Stromal cell of bone marrow (primary cell): ENCODE measurements at places on chromosomes 12 and 14.

DNA sequence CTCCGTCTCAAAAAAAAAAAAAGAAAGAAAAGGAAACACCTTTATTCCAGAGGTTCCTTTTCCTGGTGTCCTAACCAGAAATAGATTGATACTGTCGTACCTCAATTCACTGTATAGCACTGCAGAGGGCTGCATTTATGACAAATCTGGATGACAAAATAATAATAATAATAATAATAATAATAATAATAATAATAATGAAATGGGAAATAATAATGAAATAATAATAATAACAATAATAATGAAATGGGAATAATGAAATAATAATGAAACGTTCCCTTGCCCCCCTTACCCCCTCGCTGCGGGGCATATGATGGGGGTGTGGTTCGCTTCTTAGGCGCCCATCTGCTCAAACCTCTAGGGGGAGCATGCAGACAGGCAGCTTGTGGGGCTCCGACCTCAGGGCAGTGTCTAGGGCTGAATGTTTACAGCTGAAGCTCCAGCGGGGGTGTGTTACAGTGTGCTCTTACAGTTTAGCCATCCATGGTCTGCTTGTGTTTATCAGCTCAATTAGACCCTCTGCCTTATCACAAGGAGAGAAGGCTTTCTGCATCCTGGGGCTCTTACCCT lies 1088.3 kb upstream of the SEL1L start:
- DNase-seq: no peak

DNA sequence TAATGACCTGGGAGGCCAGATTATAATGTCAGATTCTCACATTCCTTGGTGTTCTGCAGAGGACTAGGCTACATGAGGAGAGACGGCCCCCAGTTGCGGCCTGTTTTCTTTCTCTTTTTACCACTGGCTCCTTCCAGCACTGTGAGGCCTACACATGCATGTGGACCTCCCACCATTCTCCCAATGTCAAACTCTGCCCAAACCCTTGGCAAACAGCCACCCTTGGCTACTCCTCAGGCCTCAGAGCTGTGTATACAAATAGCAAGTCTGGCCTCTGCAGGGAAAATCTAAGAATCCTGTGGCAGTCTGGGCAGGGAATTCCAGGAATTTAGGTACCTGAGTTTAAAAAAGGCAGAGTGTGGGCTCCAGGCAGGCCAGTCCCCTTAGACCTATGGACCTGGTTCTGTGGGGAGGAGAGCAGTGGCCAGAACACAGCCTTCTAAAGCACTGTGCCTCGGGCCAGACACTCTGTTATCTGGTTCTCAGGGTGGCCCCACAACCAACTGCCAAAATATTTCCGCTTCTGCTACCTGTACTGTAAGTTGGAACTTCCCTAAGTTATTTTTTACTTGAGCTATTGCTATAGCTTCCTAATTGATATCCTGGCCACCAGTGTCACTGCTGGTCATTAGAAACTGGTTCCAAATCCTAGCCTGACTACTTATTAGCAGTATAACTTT lies 19.9 kb upstream of the NEDD1 start:
- DNase-seq: no peak

DNA sequence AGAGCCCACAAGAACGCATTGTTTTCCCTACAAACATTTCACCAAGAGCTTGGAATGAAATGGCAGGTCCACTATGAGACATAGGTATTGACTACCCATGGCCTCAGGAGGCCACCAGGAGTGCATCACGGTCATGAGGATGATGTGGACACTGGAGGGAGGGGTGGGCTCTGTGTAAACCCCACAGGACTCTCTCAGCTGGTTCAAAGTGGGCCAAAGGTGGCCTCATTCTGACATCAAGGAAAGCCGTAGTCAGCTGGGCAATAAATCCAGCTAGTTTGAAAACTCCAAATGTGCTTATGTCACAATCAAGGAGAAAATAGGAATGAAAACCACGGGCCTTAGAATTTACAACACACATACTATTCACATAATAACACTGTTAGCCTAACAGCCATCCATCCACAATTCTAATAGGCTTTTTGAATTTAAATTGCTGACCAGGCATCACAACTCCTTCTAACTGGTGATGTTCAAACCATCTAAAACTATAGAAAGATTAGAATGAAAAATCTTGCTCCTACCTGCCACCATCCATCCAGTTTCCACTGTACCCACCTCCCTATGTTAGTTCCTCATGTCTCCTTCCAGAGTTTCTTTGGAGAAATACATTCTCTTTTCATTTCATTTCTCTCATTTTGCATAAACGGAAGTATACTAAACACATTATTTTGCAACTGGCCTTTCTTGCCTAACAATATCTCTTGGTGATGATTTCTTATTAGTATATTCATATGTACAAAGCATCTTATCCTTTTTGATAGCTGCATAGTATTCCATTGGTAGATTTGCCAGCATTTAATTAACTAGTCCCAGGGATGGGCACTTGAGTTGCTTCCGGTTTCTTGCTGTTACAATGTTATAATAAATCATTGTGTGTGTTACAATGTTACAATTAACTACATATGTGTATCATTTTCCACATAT lies 21.5 kb downstream of the CMKLR1 start:
- DNase-seq: no peak

DNA sequence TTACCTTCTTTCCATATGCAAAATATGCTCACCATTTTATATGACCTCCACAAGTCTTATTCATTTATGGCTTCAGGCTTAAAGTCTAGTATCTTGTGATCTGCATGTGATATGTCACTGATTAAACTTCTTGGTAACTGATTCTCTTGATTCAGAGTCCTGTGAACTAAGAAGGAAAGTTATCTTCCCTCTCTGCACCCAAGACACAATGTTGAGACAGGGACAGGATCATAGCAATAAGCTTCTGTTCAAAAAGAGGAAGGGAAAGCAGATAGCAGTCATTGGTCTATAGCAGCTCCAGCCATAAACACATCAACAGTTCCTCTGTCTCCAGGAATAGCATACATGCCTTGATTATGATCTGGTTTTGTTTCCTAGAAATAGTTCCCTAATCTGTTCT lies 103.1 kb downstream of the UNC79 start:
- DNase-seq: no peak

DNA sequence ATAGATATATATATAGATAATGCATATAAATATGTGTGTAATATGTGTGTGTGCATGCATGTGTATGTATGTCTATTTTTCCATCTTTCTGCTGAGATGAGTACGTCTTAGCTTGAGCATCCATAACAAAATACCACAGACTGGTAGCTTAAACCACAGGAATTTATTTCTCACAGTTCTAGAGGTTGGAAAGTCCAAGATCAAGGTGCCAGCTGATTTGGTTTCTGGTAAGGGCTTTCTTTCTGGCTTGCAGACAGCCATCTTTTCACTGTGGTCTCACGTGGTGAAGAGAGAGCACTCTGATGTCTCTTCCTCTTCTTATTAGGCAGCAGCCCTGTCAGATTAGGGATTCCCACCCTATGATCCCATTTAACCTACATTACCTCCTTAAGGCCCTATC lies 47.3 kb downstream of the ACSM4 start:
- DNase-seq: no peak

- no peak for DNase-seq
These were observed 20.0 kb downstream of the DDX51 start for GRCh38 chr12:132123970-132124765.

GRCh38 chr12:3491938-3492792 lies 1.2 kb downstream of the PRMT8 start:
- peak; percentile 26 for DNase-seq

DNA sequence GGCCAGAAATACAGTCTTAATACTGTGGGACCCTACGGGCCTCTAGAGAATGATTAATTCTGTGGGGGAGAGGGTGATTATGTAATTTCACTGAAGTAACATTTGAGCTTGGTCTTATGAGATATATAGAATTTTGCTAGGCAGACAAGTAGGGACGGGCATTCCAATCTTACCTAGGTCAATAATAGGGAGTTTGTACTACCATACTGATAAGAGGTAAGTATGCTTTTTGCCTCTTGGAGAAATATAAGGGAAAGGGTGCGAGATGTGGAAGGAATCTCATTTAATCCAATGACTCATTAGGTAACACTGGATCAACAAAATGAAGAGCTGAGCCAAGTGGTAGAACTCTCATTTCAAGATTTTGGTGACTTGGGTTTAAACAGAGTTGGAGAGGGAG lies 5.2 kb downstream of the RAB5B start:
- DNase-seq: no peak

GRCh38 chr12:94098466-94098865 lies 49.9 kb upstream of the PLXNC1 start:
- DNase-seq: peak; percentile 17

GRCh38 chr14:31449971-31450610 lies 7.2 kb downstream of the DTD2 start:
- DNase-seq: no peak

GRCh38 chr14:47022721-47023120 lies 371.1 kb upstream of the RPL10L start:
- DNase-seq: no peak

DNA sequence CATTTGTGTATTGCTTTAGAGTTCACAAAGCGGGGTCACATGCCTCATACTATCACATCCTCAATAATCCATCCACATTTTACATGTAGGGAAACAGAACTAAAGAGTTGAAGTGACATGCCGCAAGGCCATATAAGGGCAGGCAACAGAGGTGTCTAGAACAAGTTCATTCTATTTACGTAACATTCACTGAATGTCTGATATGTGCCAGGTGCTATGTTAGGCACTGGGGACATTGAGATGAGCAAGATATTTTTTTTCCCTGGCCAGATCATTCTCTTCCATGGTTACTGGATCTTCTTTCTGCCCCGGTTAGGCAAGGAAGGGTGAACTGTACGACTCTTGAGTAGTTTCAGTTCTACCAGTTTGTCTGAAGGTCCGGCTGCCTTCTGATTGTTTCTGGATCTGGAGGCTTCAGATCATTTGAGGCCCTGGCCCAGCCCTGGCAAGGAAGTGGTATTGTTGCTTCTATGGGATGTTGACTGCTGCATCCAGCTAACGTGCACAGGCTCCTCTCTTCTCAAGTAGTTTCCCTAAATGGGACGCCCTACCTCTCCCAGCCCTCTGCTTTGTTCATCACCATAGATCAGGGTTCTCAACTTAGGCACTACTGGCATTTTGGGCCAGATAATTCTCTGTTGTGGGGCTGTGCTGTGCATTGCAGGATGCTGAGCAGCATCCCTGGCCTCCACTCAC lies 12.1 kb downstream of the GPATCH2L start:
- DNase-seq: no peak

- no peak for DNase-seq
These were observed 9.0 kb upstream of the NUDT4 start for GRCh38 chr12:93368766-93369165.

- DNase-seq: no peak
These were observed 91.9 kb upstream of the OVCH1 start for GRCh38 chr12:29589286-29589820.

DNA sequence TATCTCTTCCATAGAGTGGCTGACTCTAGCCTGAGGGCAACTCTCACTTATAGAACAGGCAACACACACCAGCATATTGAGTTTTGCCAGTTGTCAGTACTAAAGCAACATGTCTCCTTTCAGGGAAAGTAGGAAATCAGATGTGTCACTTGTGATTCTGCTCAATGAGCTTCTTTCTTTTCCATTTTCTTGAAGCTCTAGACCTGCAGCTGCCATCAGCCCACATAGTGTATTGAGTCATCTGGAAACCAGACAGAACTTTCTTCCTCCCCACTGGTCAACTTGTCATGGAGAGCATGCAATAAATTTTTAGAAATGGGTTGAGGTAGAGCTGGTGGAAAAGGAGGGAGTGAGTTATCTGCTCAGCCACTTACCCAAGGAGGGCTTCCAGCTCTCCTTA lies 209.0 kb upstream of the PLEKHG7 start:
- DNase-seq: no peak

GRCh38 chr12:5154091-5154490 lies 110.4 kb downstream of the KCNA5 start:
- no peak for DNase-seq

DNA sequence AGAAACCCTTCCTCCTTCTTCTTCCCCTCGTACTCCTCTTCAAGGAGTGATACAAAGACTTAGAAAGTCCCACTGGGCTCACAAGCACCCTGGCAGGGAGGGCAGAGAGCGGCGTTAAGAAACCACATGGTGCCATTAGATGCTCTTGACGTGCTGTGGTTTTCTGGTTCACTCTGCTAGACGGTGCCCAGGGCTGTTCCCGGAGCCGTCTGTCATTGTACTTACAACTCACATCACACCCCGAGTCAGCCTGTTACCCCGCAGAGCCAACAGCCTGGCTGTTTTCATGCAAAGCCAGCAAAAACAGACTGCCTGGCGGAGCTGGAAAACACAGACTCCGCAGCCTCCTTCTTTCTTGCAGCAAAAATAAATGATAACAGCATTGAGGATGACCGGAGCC lies 232.6 kb upstream of the TBX3 start:
- peak; percentile 10 for DNase-seq

DNA sequence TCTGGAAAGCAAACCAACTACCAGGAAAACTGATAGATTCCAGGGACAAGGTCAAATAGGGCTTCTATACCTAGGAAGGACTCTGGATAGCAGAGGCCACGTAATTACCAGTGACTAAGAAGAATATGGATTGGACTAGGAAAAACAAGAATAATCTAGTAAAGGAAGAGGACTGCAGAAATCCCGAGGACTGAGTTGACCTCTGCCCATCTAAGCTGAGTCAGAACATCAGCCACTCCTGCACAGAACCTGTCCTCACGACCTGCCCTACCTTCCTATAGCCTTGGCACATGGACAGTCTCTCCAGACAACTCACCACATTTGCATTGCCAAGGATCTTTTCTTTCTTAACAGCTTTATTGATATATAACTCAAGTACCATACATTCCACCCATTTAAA lies 2.3 kb downstream of the OR6J1 start:
- no peak for DNase-seq

GRCh38 chr14:19947413-19948090 lies 16.8 kb downstream of the OR4K1 start:
- no peak for DNase-seq

DNA sequence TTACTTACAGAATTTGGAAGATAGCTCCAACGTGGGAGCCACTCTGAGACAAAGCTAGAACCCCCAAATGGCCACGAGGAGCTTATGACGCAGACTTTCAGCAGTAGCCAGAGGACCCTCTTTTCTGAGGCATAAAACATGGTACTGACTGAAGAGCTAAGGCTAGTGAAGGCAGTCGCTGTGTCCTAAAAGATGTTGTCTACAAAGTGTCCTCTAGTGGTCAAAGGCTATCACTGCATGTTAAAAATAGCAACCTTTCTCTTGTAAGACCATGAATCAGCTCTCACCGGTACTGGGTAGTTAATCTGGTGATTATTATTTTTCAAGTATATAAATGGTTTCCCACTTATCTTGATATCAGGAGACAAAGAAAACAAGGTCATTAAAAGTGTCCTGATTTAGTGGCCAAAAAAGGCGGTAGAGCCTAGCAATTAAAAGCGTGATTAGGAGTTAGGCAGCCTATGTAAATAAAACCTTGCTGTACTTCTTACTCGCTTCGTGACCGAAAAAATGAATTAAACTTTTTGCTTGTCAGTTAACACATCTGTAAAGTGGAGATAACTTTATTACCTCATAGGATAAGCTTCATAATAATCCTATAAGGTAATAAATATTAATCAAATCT lies 47.0 kb upstream of the LGR5 start:
- DNase-seq: peak; percentile 52
